ENCODE measurements at places on chromosomes 11 and 22.

DNA sequence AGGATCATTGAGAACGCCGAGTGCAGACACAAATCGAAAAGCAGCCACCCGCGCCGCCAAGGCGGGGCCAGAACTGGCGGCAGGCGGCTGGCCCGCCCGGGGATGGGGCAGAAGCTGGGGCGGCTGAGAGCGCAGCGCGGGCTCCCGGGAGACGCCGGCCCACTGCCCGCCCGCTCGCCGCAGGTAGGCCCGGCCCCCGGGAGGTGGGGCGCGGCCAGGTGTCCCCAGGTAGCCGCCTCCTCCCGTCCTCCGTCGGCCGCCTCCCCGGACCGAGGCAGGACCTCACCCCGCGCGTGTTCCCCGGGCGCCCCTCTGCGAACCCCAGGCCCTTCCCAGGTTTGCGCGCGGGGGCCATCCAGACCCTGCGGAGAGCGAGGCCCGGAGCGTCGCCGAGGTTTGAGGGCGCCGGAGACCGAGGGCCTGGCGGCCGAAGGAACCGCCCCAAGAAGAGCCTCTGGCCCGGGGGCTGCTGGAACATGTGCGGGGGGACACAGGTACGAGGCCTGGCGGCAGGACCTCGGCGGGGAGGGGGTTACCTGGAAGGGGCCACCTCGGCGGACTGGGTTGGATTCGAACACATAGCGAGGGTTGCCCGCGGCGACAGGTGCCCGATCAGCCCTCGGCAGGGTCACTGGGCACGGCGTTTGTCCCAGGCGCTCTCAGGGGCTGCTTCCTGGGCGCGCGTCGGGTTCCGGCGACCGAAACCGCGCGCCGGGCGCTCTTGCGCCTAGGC is at the start of gene PRRG4:
Gene PRRG4, plus strand, starts transcription at position 248 of the 733 bp plus-strand sequence. CDS start 603 bp downstream, outside the sequence.
- DNase-seq = peak; percentile 38

- no peak for DNase-seq
These were observed 420.7 kb downstream of the MN1 start for GRCh38 chr22:27380855-27381254.

- no peak for DNase-seq
These were observed 115.4 kb downstream of the BRD1 start for GRCh38 chr22:49712195-49712791.

GRCh38 chr11:94638301-94638901 is 71.2 kb downstream of the PIWIL4 start:
- no peak for DNase-seq

DNA sequence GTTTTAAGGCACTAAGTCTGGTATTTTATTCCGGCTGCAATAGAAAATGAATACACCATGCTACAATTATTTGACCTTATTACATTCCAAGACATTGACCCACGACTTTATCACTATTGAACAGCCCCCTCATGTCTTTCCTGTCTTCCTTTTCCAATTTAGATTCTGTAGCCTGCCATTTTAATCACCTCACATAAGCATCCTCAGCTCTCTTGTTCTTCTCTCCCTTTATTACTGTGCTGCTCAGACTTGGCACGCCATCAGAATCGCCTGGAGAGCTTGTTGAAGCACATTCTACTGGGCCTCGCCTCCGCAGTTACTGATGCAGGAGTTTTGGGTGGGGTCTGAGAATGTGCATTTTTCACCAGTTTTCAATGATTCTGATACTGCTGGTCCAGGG is 38.7 kb upstream of the SWAP70 start:
- no peak for DNase-seq

GRCh38 chr22:40182231-40182835 is 4.6 kb downstream of the TNRC6B start:
- DNase-seq = no peak

DNA sequence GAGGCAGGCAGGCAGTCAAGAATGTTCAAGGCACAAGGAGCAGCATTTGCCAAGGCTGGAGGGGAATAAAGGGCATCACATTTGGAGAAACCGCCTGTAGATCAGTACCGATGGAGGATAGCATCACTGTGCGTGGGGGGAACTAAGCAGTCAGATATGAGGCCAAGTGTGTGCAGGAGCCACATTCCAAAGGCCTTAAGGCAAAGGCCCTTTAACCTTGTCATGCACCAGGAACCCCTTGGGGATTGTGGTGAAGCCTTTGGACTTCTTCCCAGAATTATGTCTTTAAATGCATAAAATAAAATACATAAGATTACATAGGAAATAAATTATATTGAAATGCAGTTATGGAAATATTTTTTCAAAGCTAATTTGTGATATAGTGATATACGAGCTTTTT is 532.1 kb downstream of the BUD13 start:
- no peak for DNase-seq

- no peak for DNase-seq
These were observed 2.7 kb downstream of the SYCE3 start for GRCh38 chr22:50560034-50560433.

DNA sequence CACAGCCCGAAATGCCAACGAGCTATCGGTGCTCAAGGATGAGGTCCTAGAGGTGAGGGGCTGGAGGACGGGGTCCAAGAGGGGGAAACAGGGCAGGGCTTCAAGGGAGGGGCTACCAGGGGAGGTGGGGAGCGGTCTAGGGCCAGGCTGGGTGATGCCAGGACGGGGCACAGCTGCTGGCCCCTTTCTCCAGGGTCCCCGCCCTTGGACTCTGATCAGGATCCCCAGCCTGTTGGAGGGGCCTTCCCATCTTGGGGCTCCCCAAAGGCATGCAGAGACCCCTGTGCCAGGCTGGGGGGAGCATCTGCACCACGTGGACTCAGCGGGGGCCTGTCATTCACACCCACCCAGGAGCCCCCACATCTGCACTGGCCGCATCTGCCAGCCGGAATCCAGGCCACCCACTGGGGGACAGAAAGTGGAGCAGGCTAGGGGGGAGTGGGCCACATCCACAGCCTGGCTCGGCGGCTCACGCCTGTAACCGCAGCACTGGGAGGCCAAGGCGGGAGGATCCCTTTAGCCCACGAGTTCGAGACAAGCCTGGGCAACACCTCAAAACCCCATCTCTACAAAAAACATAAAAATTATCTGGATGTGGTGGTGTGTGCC is 18.9 kb downstream of the EPS8L2 start:
- no peak for DNase-seq

GRCh38 chr11:32374261-32374711 is 61.1 kb downstream of the WT1 start:
- no peak for DNase-seq

- peak; percentile 76 for DNase-seq
These were observed 1384.0 kb downstream of the TBC1D22A start for GRCh38 chr22:48146426-48146825.

GRCh38 chr22:48926643-48927042 is 901.0 kb downstream of the BRD1 start:
- no peak for DNase-seq

DNA sequence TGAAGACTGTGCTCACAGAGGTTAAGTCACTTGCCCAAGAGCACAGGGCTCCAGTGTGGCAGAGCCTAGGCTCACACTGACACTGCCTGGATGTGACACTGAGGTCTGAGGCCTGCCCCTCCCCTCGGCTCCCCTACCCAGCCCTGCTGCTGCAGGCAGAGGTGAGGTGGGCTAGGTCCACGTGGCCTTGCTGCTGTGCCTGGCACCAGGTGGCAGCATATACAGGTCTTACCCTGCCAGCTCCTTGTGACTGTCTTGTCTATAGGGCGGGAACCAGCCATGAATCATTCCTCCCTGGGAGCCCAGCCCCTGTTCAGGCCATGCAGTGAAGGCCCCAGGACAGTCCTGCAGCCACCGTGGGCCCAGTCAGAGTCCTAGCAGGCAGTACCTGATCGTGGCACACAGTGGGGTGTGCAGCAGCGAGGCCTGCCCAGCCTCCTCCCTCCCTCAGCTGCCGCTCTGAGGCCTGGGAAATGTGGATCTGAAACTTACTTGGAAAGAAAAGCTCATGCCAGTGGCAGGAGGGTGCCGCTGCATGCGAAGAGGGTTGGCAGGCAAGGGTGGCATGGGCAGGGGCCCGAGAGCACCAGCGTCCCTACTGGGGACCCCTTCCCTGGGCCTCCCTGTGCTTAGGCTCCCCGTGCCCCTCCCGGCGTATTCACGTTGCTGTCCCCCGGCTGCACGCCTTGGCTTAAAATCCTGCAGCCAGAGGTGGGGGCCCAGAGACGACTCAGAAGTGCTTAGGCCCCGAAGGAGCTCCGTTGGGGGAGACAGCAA is 1.2 kb upstream of the CERK start:
- peak; percentile 51 for DNase-seq
